Heart left ventricle (tissue), 16 donors: ENCODE measurements at places on chromosomes 6 and 20. TPM values are rescaled to one million over a fixed set of nuclear protein-coding genes. Genes with fewer than 3 reads are reported as not detected.

DNA sequence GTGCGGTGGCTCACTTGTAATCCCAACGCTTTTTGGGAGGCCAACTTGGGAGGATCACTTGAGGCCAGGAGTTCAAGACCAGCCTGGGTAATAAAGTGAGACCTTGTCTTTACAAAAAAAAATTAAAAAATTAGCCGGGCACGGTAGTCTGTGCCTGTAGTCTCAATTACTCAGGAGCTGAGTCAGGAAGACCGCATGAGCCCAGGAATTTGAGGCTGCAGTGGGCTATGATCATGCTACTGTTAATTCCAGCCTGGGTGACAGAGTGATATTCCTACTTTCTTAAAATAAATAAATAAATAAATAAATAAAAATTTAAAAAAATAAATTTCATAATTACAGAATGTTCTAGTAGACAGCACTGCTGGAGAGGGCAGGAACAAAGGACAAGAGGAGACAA, 62.4 kb downstream of the DST start:
- H3K27ac ChIP-seq: no peak overlapping the region
- DNase-seq: no peak
- H3K4me1 ChIP-seq: no peaks in the 10 kb centered on the region
- H3K4me3 ChIP-seq: no peak overlapping the region
- peaks cover 56% of the 10 kb centered on the region for H3K36me3 ChIP-seq

DNA sequence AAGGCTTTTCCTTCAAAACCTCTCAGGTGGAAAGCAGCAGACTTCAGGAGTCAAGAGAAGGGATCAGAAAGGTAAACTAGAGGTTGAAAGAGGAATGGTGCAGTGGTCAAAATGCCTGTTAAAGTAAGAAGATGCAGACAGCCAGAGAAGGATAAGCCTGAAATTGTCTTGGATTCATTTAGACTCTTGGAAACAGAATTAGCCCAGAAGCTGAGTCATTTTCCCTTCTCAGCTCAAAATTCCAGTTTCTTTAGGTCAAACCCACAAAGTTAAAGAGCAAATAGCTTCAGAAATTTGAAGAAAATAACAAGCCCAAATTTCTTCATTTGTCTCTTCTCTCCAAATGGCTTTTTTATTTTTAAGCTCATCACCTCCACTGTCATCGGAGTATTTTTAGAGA, 73.9 kb downstream of the DHX35 start:
- DNase-seq: no peak
- no peaks in the 10 kb centered on the region for H3K36me3 ChIP-seq
- no peak overlapping the region for H3K4me3 ChIP-seq
- H3K27ac ChIP-seq: no peak overlapping the region

DNA sequence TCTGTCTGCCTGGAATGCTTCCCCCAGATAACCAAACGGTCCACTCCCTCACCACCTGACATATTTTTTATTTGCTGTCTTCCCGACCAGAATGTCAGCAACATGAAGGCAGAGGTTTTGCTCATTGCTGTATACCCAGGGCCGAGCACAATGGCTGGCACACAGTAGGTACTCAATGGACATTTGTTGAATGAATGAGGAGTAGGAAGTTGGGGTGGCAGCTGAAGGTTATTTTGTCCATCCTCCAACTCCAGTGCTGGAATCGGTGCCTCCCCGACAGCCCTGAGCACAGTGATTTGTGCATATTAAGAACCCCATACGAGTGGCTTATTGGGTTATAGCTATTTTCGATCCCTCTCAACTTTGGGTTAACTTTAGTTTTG, 10.3 kb downstream of the DUSP15 start:
- no peak for DNase-seq
- peaks cover 18% of the 10 kb centered on the region for H3K4me1 ChIP-seq
- H3K4me3 ChIP-seq: no peak overlapping the region
- no peak overlapping the region for H3K27ac ChIP-seq
- H3K27me3 ChIP-seq: peaks cover 2% of the 10 kb centered on the region

The IMPG1 gene
- not detected for polyA plus RNA-seq
